ENCODE measurements at places on chromosomes 6 and 20.

DNA sequence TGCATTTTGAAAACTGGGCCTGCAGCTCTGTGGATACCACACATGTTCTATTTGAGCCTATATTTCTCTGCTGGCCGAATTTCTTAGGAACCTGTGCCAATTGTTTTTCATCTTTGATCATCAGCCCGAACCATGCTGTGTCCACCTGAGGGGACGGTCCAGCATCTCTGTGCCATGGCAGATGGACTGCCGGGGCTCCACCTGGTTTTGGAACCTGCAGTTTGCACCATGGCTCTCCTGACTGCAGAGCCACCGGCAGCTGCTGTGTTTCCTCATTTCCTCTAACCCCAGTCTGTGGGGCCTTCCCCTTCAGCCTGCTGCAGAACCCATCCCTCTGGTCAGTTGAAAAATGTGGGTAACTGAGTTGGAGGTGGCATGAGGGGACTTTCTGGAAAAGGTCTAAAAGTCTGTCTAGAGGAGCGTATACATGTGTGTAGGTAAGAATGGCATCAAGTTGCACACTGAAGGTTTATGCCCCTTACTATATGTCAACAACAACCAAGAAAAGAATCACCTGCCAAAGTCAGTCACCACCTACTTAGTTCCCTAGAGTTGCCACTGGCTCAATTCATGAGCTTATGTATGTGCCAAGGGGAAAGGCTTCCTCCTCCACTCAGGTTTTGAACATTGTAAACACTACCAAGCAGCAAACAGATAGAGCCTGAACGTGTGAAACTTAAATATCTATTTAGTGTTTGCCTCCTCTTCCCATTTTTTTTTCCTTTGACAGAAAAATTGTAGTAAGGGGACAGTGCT is 548.2 kb downstream of the PRKN start:
- DNase-seq = peak; percentile 23
- no peak overlapping the region for H3K4me3 ChIP-seq
- peaks cover 30% of the 10 kb centered on the region for H3K4me1 ChIP-seq

GRCh38 chr20:58847463-58847862 is 3.2 kb downstream of the GNAS-AS1 start:
- peaks cover 35% of the 10 kb centered on the region for H3K4me1 ChIP-seq
- H3K27me3 ChIP-seq = peaks cover 84% of the 10 kb centered on the region
- no peak overlapping the region for H3K27ac ChIP-seq

GRCh38 chr6:69129046-69129445 is 494.0 kb downstream of the ADGRB3 start:
- no peak overlapping the region for H3K4me3 ChIP-seq
- H3K4me1 ChIP-seq = no peaks in the 10 kb centered on the region
- no peak for DNase-seq
- H3K27me3 ChIP-seq = no peaks in the 10 kb centered on the region

- H3K27ac ChIP-seq = no peak overlapping the region
- H3K4me3 ChIP-seq = no peak overlapping the region
- no peaks in the 10 kb centered on the region for H3K27me3 ChIP-seq
Observed at GRCh38 chr6:89297695-89298351, 17.3 kb downstream of the GABRR2 start.

DNA sequence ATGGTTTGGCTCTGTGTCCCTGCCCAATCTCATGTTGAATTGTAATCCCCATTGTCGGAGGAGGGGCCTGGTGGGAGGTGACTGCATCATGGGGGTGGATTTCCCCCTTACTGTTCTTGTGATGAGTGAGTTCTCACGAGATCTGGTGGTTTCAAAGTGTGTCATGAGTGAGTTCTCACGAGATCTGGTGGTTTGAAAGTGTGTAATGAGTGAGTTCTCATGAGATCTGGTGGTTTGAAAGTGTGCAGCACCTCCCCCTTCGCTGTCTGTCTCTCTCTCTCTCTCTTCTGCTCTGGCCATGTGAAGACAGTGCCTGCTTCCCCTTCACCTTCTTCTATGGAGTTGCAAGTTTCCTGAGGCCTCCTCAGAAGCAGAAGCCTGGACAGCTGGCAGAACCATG is 87.6 kb downstream of the MYLK4 start:
- no peak overlapping the region for H3K27ac ChIP-seq
- peaks cover 2% of the 10 kb centered on the region for H3K4me1 ChIP-seq
- H3K4me3 ChIP-seq = no peak overlapping the region
- H3K27me3 ChIP-seq = no peaks in the 10 kb centered on the region
- DNase-seq = peak; percentile 10
- no peaks in the 10 kb centered on the region for H3K36me3 ChIP-seq
